ENCODE measurements at places on chromosomes 4 and X. TPM values are rescaled to one million over a fixed set of nuclear protein-coding genes. Genes with fewer than 3 reads are reported as not detected.

- no peaks in the 10 kb centered on the region for H3K36me3 ChIP-seq
- no peaks in the 10 kb centered on the region for H3K4me1 ChIP-seq
- no peak overlapping the region for H3K4me3 ChIP-seq
- no peak for DNase-seq
Measured at GRCh38 chr4:42844422-42845070, 48.0 kb upstream of the GRXCR1 start.

FHL1 gene
- total RNA-seq, result 14.5 TPM

DNA sequence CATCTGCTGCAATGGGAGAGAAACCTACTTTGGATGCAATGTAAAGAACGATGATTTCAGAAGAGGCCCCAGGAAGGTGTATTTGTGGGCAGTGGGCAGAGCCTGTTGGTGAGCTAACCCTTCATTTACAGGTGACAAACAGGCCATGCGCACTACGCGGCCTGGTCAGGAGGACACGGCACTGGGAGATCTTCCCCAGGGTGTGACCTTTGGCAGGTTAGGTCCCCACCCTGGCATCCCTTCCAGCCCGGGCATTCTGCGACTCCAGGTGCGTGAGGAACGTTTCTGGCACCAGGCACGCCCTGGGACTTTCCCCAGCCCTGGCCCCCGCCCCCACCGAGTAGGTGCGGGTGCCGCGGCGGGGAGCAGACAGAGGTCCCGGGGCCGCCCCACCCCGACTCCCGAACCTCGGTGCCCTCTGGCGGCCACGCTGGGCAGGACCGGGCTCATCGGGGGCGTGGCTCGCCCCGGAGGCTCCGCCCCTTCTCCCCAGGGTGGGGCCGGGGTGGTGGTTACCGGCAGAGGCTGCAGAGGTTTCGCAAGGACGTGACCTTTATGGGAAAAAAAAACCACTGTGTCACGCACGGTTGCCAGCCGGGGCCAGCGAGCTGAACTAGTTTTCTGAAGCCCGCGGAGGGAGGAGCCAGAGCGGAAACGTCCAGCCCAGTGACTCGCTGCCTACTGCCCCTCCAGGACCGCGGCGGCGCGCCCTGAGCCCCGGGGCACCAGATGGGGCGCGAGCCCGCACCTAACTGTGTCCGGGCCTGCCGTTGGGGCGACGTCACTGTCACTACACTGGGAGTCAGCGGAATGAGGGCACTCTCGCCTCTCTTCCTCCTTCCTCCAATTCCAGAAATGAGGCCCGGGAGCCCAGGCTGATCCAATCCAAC is 5.0 kb upstream of the NYX start:
- DNase-seq, result peak; percentile 89
- H3K36me3 ChIP-seq, result no peaks in the 10 kb centered on the region
- peak overlapping the region; percentile 77 for H3K27ac ChIP-seq
- H3K4me3 ChIP-seq, result peak overlapping the region; percentile 19
- H3K27me3 ChIP-seq, result no peaks in the 10 kb centered on the region

SULT1E1 gene
- 6.5 TPM for total RNA-seq
